ENCODE measurements at places on chromosomes 3 and 15.

DNA sequence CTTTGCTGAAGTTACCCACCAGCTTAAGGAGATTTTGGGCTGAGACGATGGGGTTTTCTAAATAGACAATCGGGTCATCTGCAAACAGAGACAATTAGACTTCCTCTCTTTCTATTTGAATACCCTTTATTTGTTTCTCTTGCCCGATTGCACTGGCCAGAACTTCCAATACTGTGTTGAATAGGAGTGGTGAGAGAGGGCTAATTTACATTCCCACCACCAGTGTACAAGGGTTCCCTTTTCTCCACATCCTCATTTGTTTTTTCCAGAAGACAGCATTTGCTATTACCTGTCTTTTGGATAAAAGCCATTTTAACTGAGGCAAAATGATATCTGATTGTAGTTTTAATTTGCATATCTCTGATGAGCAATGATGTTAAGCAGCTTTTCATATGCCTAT, 329.9 kb upstream of the TPRG1 start:
- DNase-seq: no peak

- no peak for DNase-seq
Observed at GRCh38 chr3:71809321-71810026, 24.5 kb upstream of the PROK2 start.

DNA sequence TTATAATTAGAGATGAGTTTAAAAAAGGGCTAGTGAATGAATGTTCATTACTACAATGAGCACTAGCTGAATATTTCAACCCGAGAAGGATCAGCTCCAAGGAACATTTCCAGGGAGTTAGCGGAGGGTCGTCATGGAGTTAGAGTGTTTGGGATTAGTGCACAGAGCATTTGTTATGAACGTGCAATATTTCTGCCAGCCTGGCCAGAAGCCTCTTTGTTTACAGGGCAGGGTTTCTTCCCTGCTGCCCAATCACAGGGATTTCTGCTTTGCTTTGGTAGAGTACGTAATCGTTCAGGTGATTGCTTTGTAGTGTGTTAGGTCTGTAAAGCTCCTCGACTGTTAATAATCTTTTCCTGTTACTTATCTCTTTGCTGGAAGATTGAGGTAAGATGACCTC, 5.9 kb downstream of the CGNL1 start:
- DNase-seq: no peak

DNA sequence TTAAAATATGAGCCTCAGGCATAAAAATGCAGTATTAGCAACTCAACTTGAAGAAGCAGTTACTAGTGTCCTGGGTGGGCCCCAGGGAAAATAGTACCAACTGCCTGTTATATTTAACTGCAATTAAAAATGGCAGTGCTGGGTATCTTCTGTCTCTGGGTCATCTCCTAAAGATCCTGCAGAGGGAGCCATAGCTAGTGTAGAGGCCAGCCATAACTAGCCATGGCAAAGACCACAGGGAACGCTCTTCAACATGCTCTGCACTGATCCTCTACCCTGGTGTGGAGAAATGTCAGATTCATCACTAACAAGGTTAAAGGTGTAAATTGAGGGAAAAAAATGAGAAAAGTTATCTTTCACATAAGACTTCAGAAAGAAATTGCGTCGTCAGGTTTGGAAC, 181.3 kb downstream of the SNRPN start:
- peak; percentile 3 for DNase-seq

DNA sequence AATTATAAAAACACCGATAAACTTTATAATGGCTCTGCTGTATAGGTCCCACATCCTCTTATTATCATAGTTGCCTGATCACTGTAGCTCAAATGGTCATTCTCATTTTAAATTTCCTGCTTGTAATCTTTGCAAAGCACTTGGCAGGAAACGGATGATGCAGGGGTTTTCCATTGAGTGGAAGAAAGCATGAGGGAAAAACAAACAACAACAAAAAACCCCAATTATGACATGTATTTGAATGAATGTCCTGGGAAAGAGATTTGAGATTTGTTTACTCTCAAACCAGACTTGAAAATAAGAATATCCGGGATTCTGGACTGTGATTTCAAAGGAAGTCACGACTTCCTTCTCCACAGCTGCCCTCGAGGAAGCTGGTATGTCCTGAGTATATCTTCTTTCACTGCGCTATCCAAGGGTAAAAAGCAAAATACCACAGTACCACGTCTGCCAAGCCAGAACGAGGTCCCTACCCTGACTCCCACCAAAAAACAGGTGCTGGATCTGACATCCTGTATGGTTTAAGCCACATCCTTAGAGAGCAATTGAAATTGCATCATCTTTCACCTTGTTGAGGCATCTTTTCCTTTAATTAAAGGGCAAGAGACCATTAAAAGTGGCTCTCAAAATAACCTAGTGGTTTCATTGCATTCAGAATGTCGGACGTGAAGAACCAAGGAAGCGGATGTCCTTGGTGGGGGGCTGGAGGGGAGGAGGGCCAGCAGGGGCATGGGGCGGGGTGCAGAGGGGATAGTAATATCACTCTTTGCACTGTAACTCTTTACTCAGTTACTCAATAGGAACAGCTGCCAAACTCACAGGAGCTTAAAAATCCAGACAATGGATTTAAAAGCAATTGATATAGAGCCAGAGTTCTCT, 13.5 kb upstream of the TIPIN start:
- DNase-seq: peak; percentile 41

GRCh38 chr3:36212251-36212650, 168.1 kb upstream of the STAC start:
- DNase-seq: no peak

DNA sequence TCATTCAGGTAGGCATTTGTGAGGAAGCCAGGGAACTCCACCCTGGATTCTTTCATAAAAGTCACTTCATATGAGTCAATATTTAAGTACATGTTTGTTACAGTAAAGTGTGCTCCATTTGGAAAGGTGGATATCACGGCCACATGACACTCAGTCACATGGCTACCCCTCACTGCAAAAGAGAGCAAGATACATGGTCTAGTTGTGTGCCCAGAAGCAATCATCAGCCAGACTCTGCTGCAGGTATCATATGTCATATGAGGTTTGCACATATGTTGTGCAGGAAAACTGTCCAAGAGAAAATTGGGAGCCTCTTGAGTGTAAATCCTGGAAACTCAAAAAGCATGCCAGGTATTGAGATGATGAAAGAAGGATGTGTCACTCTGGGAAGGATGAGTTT, 55.0 kb upstream of the NMNAT3 start:
- no peak for DNase-seq

DNA sequence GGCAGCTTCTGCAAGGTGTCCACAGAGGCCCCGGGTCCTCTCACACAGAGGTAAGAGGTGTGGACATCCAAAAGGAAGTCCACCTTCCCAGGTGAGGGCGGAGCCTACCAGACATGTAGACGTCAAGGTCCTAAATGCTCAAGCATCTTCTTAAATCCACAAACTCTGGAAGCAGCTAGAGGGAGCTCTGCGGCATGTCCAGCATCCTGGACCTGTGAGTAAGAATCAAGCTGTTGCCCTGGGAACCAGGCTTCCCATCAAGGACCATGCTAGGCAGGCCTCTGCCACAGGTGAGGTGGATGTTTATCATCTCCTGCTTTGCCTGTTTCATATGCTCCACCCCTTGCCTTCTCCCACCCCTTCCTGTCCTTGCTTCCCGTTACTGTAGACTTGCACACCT, 368.2 kb downstream of the GABRG3 start:
- DNase-seq: no peak

DNA sequence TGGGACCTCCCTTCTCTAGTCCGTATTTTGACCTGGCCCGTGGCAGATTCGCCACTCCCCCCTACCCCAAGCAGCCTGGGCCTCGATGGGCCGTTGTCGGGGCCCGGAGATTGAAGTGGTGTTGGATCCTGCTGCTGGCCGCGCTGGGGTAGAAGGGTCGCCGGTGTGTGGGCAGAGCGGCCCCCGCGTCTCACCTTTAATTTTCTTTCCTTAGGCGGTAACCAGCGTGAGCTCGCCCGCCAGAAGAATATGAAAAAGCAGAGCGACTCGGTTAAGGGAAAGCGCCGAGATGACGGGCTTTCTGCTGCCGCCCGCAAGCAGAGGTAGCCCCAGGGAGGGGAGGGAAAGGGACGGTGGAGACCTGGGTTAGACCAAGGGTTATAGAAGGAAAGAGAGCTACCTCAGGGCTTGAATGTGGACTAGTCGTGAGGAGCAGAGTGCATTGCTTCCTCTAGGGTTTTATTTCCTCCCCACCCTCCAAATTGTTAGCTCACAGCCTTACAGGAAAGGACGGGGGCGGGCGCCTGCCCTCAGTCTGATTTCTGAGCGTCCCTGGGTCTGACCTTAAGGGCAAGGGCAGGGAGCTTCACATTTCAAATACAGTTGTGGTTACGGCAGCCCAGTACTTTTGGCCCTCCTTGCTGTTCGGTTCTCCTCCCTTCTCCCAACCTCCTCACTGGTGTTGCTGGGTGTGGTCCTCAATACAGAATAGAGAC, 799 bp downstream of the SERF2 start:
- peak; percentile 87 for DNase-seq

- DNase-seq: no peak
Observed at GRCh38 chr3:27471923-27472550, 12.1 kb downstream of the SLC4A7 start.

DNA sequence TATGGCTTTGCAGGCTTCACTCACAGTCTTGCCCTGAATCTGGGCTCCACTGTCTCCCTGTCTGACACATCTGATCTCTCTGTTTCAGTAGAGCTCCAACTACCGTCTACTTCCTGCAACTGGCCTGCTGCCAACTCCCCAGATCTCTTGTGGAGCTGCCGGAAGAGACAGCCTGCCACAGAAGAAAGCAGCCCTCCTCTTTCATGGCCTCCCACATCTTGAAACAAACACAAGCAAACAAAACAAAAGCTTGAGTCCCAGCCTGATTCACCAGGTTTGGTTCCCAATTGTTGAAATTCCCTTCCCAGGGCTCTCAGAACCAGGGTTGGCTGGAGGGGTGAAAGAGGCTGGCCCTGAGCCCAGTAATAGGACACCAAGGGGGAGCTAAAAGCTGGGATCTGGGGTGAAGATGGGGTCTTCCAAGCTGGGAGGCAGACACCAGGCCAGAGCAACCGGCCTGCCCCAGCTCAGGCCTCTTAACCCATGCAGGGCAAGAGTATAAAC, 55.3 kb upstream of the CA12 start:
- DNase-seq: peak; percentile 80

DNA sequence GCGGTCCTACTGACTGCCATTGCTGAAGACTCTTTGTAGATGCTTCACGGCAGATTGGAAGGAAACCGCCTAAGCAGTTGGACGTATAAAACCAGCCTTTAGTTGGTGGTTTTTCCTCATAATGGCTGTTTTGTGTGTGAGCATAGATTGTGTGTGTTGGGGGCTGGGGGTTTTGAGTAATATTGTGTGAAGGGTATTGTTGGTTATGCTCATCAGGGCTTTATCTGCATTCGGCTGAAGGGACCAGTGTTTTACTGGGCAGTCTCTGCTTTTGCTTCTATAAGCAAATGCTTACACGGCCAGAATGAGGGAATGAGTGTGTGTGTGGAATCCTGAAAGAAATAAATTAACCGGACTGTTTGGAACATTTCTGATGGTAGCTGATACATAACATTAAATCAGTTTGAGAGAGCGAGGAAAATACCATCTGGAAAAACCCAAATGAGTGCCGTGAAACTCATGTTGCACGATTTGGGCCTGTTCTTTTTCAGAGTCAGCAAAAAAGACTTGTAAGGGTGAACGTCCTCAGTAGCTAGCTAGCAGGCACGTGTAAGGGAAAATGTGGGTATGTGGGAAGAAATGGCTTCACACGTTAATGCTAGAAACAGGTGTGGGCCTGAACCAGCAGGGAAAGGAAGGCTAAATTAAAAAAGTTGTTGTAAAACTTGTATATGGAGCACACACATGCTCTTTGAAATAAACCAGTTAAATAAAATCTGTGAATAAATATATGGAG, 1.9 kb downstream of the MITF start:
- no peak for DNase-seq

DNA sequence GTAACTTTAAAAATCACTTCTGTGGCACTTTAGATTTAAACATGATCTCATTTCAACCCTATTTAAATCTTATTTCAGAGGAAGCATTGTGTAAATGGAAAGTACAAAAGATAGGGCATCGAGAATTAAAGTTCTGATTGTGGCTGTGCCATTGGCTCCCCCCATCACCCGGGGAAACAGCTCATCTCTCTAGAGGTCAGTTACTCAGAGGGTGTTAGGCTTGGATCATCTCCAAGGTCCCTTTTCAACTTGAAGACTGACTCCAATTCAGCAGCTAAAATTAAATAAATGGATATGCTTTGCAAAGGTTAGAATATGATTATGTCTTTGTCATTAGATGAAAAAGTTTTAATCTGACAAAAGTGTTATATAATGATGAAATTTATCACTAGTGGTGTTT, 20.1 kb downstream of the CADM2 start:
- no peak for DNase-seq

DNA sequence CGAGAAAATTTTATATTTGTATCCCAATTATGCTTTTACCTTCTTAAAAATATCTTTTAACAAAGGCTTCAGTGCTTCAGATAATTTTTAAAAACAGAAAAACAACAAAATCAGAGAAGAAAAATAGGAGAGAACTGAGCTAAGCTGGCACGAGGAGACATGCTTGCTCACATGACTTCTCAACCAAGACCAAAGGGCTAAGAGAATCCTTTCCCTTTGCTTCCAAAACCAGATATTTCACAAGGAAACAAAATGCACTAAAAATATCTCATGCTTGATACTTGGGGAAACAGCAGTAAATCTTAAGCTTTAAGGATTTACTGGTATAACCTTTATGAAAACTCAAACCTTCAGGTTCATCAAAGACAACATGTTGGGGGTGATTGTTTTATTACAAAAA, 58.4 kb downstream of the CAPN7 start:
- DNase-seq: no peak

DNA sequence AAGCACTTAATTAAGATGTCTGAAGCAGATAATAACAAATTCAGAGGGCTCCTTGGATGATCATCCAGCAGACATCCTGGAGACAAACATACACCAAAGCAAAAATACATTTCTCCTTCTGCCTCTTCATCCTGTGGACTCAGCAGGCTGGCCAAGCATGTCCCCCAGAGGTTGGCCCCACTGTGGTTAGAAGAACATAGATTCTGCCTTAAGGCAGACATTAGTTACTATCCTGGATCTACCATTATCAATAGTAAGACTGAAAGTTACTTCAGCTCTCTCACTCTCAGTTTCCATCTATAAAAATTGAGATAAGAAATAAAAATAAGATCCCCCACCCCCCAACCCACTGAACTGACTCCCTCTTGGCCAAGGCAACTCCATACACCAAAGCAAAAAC, 28.6 kb upstream of the TGFBR2 start:
- no peak for DNase-seq

DNA sequence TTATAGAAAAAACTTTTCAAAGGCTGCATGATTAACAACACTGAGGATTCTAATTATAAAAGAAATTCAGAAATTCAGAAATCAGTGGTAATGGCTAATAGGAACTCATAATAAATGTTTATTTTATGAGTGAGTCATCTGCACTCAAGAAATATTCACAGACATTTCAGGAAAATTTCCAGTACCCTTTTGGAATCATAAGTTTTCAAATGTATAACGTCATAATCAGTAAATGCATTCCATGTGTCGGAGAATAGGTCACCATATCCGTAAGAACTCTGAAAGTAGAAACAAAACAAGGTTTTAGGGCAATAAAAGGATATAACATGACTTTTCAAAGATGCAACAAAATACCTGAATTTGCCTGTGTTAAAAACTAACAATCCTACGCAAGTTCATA, 24.7 kb downstream of the EOGT start:
- DNase-seq: no peak

GRCh38 chr3:193800138-193801043, 207.4 kb downstream of the OPA1 start:
- DNase-seq: no peak

GRCh38 chr3:56704706-56705105, 21.6 kb upstream of the TASOR start:
- DNase-seq: no peak
